CD4-positive, alpha-beta T cell treated with Interleukin-4 for 1 hour (primary cell): ENCODE measurements at places on chromosomes 1 and 21.

DNA sequence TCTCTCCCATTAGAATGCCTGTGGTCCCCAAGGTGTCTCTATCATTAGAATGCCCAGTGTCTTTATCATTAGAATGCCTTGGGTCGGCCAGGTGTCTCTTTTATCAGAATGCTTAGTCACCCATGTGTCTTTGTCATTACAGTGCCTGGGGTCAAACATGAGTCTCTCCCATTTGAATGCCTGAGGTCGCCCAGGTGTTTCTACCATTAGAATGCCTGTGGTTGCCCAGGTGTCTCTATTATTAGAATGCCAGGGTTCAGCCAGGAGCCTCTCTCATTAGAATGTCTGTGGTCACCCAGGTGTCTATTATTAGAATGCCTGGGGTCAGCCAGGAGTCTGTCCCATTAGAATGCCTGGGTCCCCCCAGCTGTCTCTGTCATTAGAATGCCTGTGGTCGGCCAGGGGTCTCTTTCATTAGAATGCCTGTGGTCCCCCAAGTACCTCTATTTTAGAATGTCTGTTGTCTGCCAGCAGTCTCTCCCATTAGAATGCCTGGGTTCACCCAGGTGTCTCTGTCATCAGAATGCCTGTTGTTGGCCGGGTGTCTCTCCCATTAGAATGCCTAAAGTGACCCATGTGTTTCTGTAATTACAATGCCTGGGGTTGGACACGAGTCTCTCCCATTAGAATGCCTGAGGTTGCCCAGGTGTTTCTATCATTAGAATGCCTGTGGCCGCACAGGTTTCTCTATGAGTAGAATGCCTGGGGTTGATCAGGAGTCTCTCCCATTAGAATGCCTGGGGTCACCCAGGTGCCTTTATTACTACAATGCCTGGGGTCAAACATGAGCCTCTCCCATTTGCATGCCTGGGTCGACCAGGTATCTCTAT, 57.1 kb downstream of the RNF187 start:
- no peak for DNase-seq

DNA sequence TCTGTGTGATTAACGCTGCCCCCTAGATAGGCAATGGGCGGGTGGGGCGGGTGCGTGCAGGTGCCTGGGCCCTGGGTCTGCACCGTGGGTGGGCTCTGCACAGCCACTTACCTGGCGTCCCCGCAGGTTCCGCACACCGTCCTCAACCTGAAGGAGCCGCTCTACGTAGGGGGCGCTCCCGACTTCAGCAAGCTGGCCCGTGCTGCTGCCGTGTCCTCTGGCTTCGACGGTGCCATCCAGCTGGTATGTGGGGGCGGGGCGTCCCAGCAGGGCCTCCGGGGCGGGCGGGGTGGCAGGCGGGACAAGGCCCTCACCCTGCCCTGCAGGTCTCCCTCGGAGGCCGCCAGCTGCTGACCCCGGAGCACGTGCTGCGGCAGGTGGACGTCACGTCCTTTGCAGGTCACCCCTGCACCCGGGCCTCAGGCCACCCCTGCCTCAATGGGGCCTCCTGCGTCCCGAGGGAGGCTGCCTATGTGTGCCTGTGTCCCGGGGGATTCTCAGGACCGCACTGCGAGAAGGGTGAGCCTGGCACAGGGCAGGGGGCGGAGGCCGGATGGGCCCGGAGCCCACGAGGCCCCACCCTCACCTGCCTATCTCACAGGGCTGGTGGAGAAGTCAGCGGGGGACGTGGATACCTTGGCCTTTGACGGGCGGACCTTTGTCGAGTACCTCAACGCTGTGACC, 22.8 kb downstream of the RNF223 start:
- no peak for DNase-seq

GRCh38 chr21:42107177-42107880, 36.2 kb downstream of the UMODL1 start:
- DNase-seq = no peak

- no peak for DNase-seq
Observed at GRCh38 chr1:165644064-165644735, 13.2 kb downstream of the MGST3 start.

- no peak for DNase-seq
Observed at GRCh38 chr1:10122926-10123325, 87.4 kb upstream of the KIF1B start.

GRCh38 chr1:114758256-114758832, 560 bp upstream of the CSDE1 start:
- no peak for DNase-seq

- DNase-seq = no peak
Observed at GRCh38 chr21:45470087-45470515, 65.1 kb downstream of the COL18A1 start.

DNA sequence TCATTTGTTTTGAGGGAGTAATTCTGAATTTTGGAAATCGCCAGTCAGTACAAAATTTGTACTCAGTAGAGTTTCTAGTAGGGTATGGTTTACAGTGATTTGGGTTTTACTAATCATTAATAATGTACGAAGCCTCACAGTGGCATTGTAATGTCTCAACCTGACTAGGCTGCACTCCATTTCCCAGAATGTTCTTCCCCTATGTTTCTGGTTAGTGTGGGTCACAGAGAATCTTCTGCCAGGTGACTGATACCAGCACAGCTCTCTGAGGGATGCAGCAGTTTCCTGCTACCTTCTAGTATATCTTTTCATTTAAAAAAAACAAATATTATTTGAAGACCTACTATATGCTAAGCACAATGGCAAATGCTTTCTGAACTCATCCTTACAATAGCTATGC, 112.9 kb downstream of the PTPN14 start:
- DNase-seq = no peak

- no peak for DNase-seq
Observed at GRCh38 chr1:162696286-162696862, 64.1 kb downstream of the DDR2 start.

DNA sequence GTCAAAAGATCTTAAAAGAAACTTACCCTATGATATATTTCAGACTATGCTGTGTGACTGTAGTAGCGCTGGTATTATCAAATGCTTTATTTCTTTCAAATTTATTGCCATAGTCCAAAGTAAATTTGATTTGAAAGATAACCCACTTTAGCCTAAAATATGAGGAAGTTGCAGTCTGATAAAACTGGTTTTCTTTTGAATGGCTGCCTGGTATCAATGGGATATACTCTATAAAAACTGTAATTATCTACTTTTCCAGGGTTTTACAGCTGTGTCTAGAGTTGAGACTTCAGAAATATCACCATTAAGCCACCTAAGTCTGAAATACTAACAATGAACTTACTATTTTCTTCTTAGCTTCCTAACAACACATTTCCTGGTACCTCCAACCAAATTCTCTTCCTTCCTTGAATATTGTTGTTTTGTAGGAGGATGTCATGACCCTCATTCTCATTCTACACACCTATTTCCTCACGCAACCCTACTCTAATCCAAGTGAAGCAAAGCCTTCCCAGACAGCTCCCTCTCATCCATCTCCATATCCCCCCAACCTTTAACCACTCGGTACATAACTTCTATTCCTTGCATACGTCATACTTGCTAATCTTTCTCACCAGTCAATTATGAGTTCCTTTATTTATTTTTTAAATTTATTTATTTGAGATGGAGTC, 17.0 kb downstream of the KDM5B start:
- no peak for DNase-seq

DNA sequence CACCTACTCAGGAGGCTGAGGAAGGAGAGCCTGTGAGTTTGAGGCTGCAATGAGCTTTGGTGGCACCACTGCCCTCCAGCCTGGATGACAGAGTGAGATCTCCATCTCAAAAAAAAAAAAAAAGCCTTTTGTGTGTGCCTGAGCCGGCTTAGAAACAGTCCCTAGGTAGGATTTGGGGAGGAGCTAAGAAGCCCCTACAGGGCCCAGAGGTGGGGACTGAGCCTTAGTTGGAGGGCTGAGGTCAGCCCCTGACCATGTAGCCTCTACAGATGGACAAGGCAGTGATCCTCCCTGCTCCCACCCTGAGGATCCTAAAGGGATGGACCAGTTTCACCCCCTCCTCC, 2.5 kb downstream of the ADAMTSL4 start:
- DNase-seq = no peak

GRCh38 chr1:46204406-46204742, 1.2 kb downstream of the LURAP1 start:
- no peak for DNase-seq

- DNase-seq = peak; percentile 14
Observed at GRCh38 chr1:220222939-220223338, 49.3 kb downstream of the RAB3GAP2 start.
